Activated CD4-positive, alpha-beta T cell treated with anti-CD3 and anti-CD28 coated beads, Interleukin-2, amount 10 ng/mL, durations not matched to agents 7 days and 5 days (primary cell): ENCODE measurements at places on chromosomes 11 and 22. TPM values are rescaled to one million over a fixed set of nuclear protein-coding genes. Genes with fewer than 3 reads are reported as not detected.

DNA sequence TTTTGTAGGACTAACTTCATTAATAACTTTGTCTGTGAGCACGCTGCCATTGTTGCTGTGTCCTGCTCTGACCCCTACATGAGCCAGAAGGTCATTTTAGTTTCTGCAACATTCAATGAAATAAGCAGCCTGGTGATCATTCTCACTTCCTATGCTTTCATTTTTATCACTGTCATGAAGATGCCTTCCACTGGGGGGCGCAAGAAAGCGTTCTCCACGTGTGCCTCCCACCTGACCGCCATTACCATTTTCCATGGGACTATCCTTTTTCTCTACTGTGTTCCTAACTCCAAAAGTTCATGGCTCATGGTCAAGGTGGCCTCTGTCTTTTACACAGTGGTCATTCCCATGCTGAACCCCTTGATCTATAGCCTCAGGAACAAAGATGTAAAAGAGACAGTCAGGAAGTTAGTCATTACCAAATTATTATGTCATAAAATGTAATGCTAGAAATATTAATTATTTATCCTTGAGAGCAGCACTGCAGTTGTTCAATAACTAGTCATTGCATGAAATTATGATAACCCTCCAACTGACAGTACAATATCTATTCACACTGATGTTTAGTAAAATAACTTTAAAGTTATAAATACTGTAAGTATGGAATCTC lies 46.4 kb upstream of the OR5D13 start:
- DNase-seq = no peak

OR51M1 gene
- not detected for total RNA-seq

GRCh38 chr11:2302896-2303626 lies 1.2 kb downstream of the TSPAN32 start:
- no peak for DNase-seq

DCHS1 gene
- total RNA-seq = 0.40 TPM

DNA sequence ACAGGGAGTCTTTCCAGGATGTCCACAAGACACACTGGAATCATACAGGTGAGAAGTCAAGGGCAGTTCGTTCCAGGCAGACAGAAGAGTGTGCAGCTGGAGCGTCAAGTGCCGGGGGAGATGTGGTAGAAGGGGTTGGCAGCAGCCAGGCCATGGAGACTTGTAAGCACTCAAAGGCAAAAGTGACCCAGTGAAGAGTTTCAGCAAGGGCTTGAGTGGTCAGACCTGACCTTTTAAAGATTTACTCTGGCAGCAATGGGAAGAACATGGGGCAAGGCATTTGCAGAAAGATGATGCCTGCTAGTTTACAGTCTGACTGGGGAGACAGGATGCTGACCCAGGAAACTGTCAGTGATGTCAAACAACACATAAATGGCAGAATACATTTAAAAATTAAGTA lies 29.0 kb downstream of the P4HA3 start:
- no peak for DNase-seq

ZNF70 gene
- 2.0 TPM for total RNA-seq

GRCh38 chr11:66346476-66347424 lies 679 bp downstream of the B4GAT1 start:
- DNase-seq = no peak

GRCh38 chr11:110410651-110411050 lies 19.1 kb upstream of the FDX1 start:
- DNase-seq = no peak

GRCh38 chr22:37122598-37123180 lies 13.2 kb upstream of the TMPRSS6 start:
- DNase-seq = no peak
